Activated T-cell treated with anti-CD3 and anti-CD28 coated beads, Interleukin-2, amount 50 U/mL, for 72 hours (primary cell): ENCODE measurements at places on chromosomes 11 and 22. TPM values are rescaled to one million over a fixed set of nuclear protein-coding genes. Genes with fewer than 3 reads are reported as not detected.

The OTOG gene
- not detected for total RNA-seq

The SERPIND1 gene
- total RNA-seq, result not detected

The STX3 gene
- 12.9 TPM for total RNA-seq

The GPR83 gene
- 0.19 TPM for total RNA-seq

The MED19 gene
- 19.8 TPM for total RNA-seq

The LMNTD2 gene
- total RNA-seq, result 3.1 TPM

The KCTD17 gene
- 30.1 TPM for total RNA-seq

The NOX4 gene
- total RNA-seq, result not detected

The KRTAP5-7 gene
- total RNA-seq, result not detected

The PHLDA2 gene
- total RNA-seq, result 3.4 TPM

The CPT1B gene
- total RNA-seq, result 88.0 TPM

The LUZP2 gene
- not detected for total RNA-seq

The KCNJ1 gene
- not detected for total RNA-seq

The TTC28 gene
- total RNA-seq, result 4.2 TPM

The RTL10 gene
- 16.3 TPM for total RNA-seq

The TCN1 gene
- total RNA-seq, result not detected

The FAM181B gene
- not detected for total RNA-seq

The BTG4 gene
- total RNA-seq, result 0.23 TPM

The TRIM51 gene
- total RNA-seq, result not detected

The MS4A15 gene
- not detected for total RNA-seq

The ZNF215 gene
- 1.4 TPM for total RNA-seq

The CACNA1I gene
- 0.58 TPM for total RNA-seq

The ALDH3B1 gene
- 0.16 TPM for total RNA-seq

The MYEOV gene
- 0.67 TPM for total RNA-seq

The NAP1L4 gene
- total RNA-seq, result 421 TPM

The MCAM gene
- total RNA-seq, result 5.2 TPM

The RCOR2 gene
- 0.39 TPM for total RNA-seq

The NECTIN1 gene
- 2.6 TPM for total RNA-seq

The BTBD18 gene
- not detected for total RNA-seq

The RIN1 gene
- total RNA-seq, result 1.8 TPM

The TRAPPC4 gene
- 70.0 TPM for total RNA-seq

The ZBTB16 gene
- 3.3 TPM for total RNA-seq

The POU2AF3 gene
- total RNA-seq, result 0.32 TPM

The OR4X1 gene
- total RNA-seq, result not detected

The PRDM11 gene
- 1.2 TPM for total RNA-seq

The LSP1 gene
- 301 TPM for total RNA-seq

The USH1C gene
- not detected for total RNA-seq

The COPB1 gene
- total RNA-seq, result 136 TPM

The LGALS1 gene
- total RNA-seq, result 303 TPM

The NCR3LG1 gene
- total RNA-seq, result 1.3 TPM

The TYR gene
- total RNA-seq, result not detected

The ACR gene
- total RNA-seq, result not detected

The TNNI2 gene
- 1.2 TPM for total RNA-seq

The DDI1 gene
- total RNA-seq, result not detected

The DGCR2 gene
- 24.4 TPM for total RNA-seq

The MAPK8IP2 gene
- total RNA-seq, result 0.60 TPM
